ENCODE measurements at places on chromosomes 12 and 14.

DNA sequence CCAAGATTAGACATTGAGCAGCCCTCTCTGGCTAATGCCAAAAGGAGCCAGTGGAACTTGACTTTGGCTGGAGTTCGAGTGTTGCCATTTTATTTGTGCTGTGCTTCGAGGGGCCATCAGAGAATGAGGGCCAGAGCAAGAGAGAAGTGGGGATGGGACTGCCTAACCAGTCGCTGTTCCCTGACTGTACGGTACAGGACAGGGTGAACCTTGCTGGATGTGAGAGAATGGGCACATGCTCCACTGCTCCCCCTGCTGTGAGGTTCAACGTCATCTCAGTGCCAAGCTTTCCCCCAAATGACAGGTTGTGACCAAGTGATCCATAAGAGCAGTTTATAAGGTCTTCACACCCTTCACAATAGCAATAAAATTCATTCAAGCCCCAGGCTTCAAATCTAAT is 55.1 kb upstream of the BCL11B start:
- no peak for DNase-seq

GRCh38 chr12:1527789-1528188 is 66.6 kb downstream of the FBXL14 start:
- DNase-seq, result no peak

- no peak for DNase-seq
Measured at GRCh38 chr12:127277882-127278281, 989.1 kb upstream of the TMEM132C start.

DNA sequence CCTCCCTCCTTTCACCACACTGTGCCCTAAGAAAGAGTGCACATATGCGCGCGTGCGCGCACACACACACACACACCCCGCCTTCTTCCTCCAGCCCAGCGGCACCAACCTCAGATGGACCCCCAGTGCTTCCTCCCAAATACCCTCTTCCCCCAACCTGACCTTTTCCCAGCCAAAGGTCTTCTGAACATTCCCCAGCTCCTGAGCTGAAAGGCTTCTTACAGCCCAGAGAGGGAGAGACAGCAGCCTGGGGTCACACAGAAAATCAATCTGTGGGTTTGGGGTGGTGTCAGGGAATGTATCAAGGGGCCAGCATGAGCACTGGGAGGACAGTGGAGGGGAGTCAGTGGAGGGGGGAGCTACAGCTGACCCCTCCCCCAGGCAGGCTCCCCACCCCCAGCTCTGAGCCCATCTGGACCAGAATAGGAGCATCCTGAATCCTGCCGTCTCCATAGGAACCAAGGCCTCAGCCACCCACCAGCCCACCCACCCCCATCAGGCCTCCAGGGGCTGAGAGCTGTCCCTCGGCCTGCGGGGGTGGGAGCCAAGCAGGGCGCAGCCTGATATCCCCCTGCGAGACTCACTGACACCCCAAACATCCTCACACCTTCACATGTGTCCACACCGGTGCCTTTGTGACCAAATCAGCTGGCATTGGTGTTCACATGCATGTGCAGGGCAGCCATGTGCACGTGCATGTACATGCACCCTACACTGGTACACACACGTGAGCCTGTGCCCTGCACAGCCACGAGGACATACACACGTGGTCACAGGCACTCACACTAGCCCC is 5.7 kb downstream of the RASAL1 start:
- DNase-seq, result no peak

GRCh38 chr12:82708061-82708879 is 21.6 kb downstream of the TMTC2 start:
- DNase-seq, result no peak

DNA sequence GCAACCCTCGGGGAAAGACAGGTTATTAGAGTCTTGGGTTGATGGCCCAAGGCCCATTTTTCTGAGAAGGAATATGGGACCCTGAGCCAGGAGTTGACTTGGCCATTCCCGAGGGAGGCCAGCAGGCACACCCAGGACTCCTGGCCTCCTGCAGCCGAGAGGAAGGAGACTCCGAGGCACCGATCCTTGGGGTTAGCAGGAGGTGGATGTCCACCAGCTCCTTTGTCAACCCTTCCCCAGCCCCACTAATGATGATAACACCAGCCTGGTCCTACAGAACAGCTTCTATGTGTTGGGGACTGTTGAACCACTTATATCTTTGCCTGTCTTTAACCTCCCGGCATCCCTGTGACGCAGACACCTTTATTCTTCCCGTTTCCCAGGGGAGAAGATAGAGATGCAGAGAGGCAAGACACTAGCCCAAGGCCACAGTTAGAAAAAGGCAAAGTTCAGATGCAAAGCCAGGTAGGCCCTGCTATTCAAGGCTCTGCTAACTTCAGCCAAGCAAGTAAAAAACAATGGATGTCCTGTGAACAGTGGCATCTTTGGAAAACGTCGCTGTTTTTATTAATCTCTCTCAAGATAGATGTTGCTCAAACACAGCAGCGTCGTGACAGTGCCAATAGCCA is 767.3 kb upstream of the TBX3 start:
- no peak for DNase-seq

GRCh38 chr14:37472906-37473305 is 122.1 kb downstream of the FOXA1 start:
- no peak for DNase-seq

GRCh38 chr14:105030194-105030593 is 9.3 kb upstream of the CDCA4 start:
- no peak for DNase-seq

- no peak for DNase-seq
Measured at GRCh38 chr14:31228533-31228932, 20.9 kb upstream of the HECTD1 start.

DNA sequence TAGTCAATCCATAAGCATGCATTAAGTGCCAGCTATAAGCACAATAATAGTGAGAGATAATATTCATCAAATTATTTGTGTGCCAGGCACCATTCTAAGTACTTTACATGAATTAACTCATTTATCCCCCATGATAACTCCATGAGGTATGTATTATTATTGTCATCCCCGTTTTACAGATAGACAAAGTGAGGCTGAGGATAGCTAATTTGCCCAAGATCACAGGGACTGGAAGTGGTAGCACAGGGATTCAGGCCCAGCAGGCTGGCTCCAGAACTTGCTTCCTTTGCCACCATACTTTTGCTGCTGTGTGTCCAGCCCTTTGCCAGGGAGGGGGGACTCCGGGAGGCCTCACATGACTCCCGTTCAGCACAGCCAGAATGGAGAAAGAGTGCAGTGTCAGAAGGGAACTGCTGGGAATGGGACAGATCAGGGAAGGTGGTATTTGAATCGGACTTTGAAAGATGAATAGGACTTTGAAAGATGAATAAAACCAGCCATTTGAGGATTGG is 128.0 kb upstream of the PWP1 start:
- DNase-seq, result no peak

- no peak for DNase-seq
Measured at GRCh38 chr12:47868552-47869031, 36.2 kb downstream of the VDR start.

- peak; percentile 69 for DNase-seq
Measured at GRCh38 chr12:111435661-111436201, 30.0 kb downstream of the SH2B3 start.
